ENCODE measurements at places on chromosomes 5 and 9.

DNA sequence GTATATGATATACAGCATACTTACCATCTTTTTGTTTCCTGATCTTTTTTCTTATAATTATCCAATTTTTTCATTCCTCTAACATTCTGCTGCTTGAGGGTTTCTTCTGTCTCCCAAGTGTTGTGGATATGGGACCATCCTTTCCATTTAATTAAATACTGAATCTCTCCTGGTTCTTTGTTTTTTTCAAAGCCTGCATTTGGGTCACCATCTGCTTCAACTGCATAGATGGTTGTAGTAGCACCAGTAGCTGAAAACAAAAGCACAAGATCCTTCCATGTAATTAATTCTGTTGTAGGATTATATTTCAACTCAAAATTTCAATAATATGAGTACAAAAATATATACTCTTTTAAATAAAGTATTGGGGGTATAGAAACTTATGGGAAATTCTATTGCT is 29.4 kb downstream of the CHD1 start:
- DNase-seq = no peak

- no peak for DNase-seq
These were observed 120.0 kb upstream of the RAI14 start for GRCh38 chr5:34535944-34536623.

DNA sequence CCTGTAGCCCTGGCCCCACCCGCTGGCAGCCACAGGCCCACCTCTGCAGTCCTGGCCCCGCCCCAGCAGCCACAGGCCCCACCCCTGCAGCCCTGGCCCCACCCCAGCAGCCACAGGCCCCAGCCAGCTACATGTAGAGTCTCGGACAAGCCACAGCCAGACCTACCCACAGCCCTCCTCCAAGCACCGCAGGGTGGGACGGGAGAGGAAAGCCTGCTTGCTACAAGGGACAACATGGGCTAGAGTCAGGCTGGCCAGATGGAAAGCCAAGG is 49.5 kb upstream of the SARDH start:
- DNase-seq = no peak

DNA sequence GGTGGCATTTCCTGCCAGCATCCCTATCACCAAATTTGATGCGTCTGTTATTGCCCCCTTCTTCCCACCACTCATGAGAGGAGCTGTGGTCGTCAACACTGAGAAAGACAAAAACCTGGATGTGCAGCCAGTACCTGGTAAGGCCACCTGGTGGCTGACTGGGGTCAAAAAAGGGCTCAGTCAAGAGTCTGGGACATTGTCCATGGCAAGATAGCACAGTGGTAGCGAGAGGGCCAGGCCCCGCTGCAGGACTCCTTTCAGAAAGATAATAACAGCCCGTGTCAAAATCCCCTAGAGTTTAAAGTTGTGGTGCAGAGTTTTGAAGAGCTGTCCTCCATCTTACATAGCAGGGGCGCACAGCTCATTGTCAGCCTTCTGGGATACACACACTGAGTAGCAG is 40.8 kb downstream of the CSF1R start:
- DNase-seq = no peak

DNA sequence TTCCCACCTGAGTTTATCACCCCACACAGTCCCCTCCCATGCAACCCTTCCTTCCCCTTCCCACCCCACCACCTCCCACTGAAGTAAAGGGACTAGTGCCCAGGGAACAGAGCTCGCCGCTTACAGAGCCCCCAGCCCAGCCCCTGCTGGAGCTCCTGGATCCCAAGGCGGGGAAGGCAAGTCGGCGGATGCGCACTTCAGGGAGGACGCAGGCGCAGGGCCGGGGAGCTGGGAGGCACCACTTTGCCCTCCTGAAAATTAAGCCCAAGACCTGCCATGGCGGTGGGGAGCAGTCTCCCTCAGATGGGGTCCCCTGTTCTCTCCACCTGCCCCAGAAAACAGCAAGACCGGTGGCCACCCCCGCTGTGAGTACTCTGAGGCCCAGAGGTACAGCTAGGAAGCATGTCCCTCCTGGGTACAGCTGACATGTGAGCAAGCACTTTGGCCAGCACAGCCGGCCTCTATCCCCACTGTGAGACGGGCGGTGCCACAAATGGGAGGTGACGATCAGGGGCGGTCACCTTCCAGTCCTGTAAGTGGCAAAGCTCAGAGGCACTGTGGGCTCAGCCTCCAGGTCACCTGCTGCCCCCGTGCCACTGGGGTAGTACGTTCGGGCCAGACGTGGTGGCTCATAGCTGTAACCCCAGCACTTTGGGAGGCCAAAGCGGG is 45.9 kb downstream of the COL23A1 start:
- no peak for DNase-seq

DNA sequence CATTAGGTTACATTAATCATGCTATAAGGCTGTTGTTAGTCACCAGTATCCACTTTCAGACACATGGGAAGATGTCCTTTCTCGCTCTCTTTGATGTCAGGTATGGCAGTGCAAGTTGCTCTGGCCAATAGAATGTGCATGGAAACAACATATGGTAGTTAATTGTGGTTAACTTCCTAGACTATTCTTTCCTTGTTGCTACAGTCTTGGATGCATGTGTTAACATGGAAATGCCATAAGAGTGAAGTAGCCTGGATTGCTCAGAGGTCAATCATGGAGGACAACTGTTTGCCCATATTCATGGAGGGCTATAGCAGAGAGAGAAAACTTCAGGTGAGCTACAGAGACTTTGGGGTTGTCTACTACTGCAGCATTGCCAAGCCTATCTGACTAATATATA is 245.8 kb upstream of the GAS1 start:
- no peak for DNase-seq

DNA sequence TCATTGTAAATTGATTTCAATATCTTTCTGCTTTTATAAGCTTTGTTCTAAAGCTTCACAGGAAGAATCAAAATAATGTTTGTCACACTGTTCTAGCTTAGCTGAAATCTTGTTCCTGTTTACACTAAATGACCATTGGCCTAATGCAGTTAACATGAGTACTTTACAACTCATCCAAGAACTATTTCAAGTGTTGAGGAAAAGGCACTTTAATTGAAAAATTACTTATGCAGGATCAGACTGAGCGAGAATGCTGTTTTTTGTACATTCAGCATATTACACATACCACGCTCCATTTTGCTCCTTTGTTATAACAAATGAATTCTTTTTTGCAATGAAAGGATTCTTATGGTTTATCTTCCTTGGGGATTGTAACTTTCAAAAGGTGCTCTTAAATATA is 22.4 kb upstream of the SMIM15 start:
- DNase-seq = no peak

GRCh38 chr9:130366888-130367550 is 77.7 kb upstream of the ASS1 start:
- no peak for DNase-seq

DNA sequence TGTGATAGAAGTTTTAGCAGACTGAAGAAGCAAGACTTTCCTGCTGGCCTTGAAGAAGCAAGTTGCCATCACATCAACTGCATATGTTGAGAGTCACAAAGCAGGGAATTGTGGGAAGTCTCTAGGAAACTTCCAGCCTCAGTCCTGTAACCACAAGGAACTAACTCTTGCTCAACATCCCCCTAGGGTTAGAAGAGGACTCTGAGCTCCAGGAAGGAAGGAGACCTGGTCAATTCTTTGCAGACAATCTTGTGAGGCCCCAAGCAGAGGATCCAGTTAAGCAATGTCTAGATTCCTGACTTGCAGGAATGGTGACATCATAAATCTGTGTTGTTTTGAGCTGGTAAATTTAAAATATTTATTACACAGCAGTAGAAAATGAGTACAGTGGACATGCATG is 18.6 kb upstream of the ZNF366 start:
- DNase-seq = no peak

DNA sequence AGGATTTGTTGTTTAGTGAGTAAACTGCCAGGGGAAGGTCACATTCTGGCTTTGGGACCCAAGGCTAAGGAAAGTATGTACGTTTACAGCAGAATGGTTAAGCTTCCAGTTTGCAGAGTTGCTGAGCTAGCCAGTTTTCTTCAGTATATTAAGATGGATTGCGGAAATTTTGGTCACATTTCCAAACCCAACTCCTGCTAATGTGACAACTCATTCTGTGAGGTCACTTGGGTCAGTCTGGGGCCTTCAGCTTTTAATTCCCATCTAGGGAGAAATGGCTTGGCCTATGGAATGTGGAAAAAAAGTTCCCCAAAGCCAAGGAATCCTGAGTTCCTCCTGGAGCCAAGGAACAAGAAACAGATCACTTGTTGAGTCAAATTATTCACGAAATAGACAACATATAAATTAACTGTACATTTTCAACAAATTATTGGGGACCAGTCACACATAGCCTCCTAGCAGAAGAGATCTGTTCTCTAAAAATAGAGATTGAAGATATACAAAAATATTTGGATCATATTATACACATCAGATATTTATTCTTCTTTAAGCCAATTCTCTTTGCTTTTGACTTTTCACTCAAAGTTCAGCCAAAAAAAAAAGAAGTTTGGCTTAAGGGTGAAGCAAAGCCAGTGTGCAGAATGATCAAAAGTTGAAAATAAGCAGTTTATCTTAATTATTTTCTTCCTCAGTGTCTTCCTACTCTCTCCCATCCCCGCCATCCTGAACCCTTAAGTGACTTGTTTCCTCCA is 8.8 kb downstream of the KCNV2 start:
- no peak for DNase-seq

- no peak for DNase-seq
These were observed 49.2 kb upstream of the SHOC1 start for GRCh38 chr9:111843971-111844370.

DNA sequence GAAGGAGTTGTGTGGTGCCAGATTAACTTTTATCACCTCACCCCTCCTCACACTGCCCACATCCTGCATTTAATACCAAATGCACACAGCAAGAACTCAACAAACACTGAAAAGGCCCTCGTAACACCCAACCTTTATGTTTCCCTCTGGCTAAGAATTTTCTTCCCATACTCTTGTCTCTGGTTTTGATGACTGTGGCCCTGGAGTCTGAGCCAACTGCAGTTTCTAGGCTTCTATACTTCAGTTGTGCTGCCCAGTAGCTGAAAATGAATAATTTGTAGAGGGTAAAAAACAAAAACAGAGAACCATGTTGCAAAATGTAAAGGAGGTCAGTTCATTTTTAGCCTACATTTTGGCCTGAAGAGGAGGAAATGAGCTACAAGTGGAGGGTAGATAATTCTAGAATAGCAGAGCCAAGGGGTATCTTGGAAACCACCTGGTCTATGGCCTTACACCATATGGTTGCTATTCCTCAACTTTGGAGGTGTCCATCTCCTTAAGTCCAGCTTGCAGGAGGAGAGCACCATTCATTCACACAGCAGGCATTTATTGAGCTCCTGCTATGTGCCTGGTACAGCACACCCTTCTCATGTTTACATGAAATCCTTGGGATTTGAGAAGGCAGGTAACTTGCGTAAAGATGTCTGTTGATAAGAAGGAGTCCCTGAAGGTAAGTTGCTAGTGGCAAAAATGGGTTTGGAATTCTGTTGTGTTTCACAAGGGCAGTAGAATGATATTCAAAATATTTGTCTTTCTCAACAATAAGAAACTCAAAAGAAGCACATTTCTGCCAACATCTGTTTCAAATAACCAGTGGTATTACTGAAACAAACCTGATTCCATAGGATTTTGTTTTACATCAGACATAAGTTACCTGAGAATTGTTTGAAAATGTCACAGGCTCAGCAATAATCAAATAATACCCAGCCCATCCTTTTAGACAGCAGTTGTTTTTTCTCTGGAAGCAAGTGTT is 83.8 kb upstream of the TNFAIP8 start:
- no peak for DNase-seq

GRCh38 chr5:178150977-178151734 is 2.5 kb downstream of the NHP2 start:
- DNase-seq = no peak

DNA sequence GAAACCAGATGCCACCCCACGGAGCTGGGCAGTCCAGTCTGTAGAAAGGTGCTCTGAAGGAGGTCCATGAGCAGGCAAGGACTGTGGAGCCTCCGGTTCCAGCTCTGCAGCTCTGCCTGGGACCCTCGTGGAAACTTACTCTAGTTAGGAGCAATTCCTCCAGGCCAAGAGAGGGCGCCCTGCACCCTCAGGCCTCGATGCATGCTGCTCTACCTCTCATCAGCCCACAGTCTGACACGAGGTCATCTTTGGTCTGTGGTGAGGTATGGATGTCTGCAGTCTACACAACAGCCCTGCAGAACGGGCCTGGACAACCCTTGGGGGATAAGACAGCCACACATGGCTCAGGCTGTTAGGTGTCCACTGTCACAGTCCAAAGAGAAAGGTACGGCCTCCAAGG is 50.6 kb upstream of the UBTD2 start:
- no peak for DNase-seq

DNA sequence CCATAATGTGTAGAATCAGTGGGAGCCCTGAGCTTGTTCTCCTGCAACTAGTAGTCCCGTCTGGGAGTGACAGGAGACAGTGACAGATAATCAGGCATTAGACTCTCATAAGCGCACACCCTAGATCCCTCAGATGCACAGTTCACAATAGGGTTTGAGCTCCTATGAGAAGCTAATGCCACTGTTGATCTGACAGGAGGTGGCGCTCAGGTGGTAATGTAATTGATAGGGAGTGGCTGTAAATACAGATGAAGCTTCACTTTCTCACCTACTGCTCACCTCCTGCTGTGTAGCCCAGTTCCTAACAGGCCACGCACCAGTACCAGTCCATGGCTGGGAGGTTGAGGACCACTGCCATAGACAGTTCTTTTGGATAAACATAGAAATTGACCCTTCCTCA is 188.7 kb downstream of the ROR2 start:
- no peak for DNase-seq

DNA sequence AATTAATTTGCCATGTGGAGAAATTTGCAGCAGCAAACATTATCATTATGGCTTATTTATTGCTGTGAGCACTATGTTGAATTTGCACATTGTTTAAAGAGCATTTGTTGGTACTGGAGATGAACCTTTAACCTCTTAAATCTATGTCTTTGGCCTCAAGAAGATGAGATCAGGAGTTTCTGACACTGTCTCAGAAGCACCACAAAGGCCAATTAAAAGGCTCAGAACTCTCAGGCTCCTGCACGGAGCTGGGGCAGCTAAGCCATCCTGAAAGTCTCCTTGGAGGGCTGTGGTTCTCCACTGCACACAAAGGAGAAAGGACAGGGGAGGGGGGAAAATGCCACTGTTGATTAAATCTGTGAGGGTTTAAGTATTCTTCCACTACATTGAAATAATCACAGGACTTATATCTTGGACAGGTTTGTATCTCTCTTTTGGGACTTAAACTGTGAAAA is 33.1 kb downstream of the ZNF366 start:
- DNase-seq = no peak

DNA sequence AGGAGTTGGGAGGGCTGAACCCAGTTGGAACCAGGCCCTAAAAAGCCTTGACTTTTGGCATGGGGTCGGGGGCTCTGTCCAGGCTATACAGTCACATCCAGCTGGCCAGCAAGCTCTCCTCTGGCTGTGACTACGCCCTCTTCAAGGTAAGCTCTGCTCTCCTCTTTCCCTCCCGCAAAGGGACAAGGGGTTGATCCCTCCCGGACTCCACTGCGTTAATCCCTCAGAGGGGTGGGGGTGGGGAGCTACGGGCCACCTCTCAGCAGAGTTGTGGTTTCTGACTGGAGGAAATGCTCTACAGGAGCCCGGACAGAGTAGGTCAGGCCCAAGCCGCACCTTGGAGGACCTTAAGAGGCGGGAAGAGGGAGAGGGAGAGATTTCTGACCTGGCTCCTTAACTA is 3.0 kb upstream of the TSPAN17 start:
- DNase-seq = no peak

GRCh38 chr5:179111267-179112207 is 51.4 kb downstream of the ZNF354C start:
- no peak for DNase-seq
